ENCODE measurements at places on chromosomes 11 and 22.

GRCh38 chr11:103486604-103487003 lies 377.4 kb downstream of the DYNC2H1 start:
- H3K4me1 ChIP-seq = peaks cover 6% of the 10 kb centered on the region
- H3K36me3 ChIP-seq = no peaks in the 10 kb centered on the region
- no peak overlapping the region for H3K4me3 ChIP-seq
- H3K27ac ChIP-seq = no peak overlapping the region

DNA sequence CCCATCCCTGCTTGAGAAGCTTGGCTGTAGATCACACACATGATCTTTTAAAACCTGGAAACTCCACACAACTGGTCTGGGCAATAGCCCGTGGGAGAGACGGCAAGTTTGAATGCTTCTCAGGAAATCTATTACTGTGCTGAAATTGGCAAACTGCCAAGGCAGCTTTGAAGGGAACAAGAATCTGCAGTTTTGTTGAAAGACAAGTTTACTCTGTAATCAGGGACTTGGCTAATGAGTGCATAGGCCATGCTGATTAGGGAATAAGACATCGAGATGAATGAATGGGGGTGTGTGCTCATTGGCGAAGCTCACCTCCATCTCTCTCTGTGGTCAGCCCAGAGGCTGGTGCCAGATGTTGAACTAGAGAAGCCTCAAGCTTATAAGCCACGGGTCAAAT lies 218.8 kb downstream of the HIPK3 start:
- no peak overlapping the region for H3K27ac ChIP-seq
- H3K36me3 ChIP-seq = no peaks in the 10 kb centered on the region
- no peaks in the 10 kb centered on the region for H3K4me1 ChIP-seq
- peaks cover 12% of the 10 kb centered on the region for H3K27me3 ChIP-seq
- no peak overlapping the region for H3K4me3 ChIP-seq

DNA sequence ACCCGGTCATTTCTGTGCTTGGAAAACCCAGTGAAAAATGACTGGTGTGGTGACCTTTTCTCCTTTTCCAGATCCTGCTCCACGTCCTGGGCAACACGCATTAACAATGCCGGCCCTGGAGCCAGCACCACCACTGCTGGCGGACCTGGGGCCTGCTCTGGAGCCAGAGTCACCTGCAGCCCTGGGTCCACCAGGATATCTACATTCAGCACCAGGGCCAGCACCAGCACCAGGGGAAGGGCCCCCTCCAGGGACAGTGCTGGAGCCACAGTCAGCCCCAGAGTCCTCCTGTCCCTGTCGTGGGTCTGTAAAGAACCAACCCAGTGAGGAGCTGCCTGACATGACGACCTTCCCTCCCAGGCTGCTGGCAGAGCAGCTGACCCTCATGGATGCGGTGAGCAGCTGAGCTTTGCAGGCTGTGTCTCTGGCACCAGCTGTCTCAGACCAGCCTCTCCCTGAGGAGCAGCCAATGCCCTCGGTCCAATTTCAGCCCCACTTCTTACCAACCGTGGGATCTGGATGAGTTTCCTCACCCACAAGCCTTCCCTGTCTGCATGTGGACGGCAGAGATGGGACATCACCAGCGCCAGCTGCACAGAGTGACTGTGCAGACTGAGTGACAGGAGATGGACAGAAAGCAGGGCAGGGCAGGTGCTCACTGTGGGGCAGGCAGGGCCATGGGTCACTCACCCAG lies 1.9 kb downstream of the RGL4 start:
- peak overlapping the region; percentile 11 for H3K27ac ChIP-seq
- H3K4me3 ChIP-seq = no peak overlapping the region
- H3K27me3 ChIP-seq = no peaks in the 10 kb centered on the region
- H3K36me3 ChIP-seq = peaks cover 21% of the 10 kb centered on the region
- H3K4me1 ChIP-seq = peaks cover 31% of the 10 kb centered on the region

- peaks cover 6% of the 10 kb centered on the region for H3K36me3 ChIP-seq
- H3K27ac ChIP-seq = peak overlapping the region; percentile 90
- peak overlapping the region; percentile 57 for H3K4me3 ChIP-seq
- no peaks in the 10 kb centered on the region for H3K27me3 ChIP-seq
These were observed 17.9 kb downstream of the CRELD2 start for GRCh38 chr22:49936018-49936972.

GRCh38 chr11:103920933-103921332 lies 115.5 kb upstream of the DDI1 start:
- no peak overlapping the region for H3K4me3 ChIP-seq
- H3K27me3 ChIP-seq = no peaks in the 10 kb centered on the region
- H3K36me3 ChIP-seq = no peaks in the 10 kb centered on the region
- H3K4me1 ChIP-seq = no peaks in the 10 kb centered on the region

DNA sequence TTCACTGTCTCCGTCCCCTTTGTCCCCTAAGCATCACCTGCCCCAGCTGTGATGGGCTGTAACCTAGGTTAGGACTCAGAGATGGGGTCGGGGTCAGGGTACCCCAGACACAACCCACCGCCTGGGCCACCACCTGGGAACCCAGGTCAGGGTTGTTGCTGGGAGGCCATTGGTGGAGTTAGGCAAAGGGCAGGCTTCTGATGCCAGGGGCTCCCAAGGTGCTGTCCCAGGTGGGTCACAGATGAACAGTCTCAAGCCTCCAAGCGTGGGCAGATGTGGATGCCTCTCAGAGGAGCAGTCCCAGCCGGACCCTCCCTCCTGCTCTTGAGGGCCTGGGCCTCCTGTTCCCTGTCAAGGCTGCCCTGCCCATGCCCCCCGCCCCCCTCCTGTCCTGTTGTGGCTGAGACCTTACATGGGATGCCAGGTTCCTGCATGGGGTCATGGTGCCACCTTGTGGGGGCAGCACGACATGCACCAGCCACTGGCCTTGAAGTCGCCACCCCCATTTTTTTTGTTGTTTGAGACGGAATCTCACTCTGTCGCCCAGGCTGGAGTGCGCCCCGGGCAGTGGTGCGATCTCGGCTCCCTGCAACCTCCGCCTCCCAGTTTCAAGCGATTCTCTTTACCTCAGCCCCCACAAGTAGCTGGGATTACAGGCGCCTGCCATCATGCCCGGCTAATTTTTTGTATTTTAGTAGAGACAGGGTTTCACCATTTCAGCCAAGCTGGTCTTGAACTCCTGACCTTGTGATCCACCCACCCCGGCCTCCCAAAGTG lies 12.1 kb downstream of the GATD1 start:
- no peak overlapping the region for H3K27ac ChIP-seq
- peak; percentile 74 for DNase-seq
- H3K27me3 ChIP-seq = no peaks in the 10 kb centered on the region
- peaks cover 9% of the 10 kb centered on the region for H3K4me1 ChIP-seq

- no peak for DNase-seq
- H3K36me3 ChIP-seq = no peaks in the 10 kb centered on the region
These were observed 66.8 kb downstream of the THAP12 start for GRCh38 chr11:76313913-76314740.

Measured in activated naive CD4-positive, alpha-beta T cell treated with anti-CD3 and anti-CD28 coated beads for 36 hours (primary cell).